ENCODE measurements at places on chromosomes 5 and 9.
A peak's percentile ranks its signal among the peaks of the same experiment; 100 is the strongest.

DNA sequence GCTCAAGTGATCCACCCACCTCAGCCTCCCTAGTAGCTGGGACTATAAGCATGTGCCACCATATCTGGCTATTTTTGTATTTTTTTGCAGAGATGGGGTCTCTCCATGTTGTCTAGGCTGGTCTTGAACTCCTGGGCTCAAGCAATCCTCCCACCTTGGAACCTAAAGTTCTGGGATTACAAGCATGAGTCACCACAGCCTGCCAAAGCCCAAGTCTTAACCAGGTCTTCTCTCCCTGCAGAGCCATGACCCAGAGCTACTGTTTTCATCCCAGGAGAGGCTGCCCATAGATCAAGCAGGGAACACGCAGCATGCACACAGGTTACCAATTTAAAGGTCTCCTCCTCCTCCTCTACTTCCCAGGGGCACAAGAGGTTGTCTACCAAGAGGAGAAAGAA is 29.7 kb downstream of the PCDHGC5 start:
- DNase-seq, result no peak

DNA sequence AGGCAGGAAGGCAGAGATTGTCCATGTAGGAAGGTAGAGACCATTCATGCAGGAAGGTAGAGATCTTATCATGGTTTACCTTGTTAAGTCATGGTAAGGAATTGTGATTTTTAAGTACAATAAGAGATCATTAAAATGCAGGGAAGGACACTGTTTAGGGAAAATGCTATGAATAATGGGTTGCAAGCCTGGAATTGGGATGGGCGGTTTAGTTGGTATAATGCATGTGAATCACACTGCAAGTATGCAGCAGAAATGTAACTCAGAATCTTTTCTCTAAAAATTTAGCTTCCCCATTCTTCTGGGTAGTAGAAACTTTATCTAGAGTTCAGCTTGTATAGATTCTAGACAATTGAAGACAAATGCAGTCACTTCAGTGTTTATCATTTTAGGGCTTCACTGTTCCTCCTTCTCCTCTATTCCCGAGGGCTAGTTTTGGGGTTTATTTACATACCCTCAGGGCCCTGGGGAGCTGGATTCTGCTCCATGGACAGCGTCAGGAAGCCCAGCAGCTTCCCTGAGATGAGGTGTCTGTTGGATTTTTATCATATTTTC is 212.0 kb downstream of the SREK1 start:
- no peak for DNase-seq

GRCh38 chr5:164581889-164582288 is 1076.5 kb downstream of the MAT2B start:
- DNase-seq, result no peak

- DNase-seq, result no peak
Observed at GRCh38 chr5:92887254-92887653, 693.8 kb downstream of the NR2F1-AS1 start.

DNA sequence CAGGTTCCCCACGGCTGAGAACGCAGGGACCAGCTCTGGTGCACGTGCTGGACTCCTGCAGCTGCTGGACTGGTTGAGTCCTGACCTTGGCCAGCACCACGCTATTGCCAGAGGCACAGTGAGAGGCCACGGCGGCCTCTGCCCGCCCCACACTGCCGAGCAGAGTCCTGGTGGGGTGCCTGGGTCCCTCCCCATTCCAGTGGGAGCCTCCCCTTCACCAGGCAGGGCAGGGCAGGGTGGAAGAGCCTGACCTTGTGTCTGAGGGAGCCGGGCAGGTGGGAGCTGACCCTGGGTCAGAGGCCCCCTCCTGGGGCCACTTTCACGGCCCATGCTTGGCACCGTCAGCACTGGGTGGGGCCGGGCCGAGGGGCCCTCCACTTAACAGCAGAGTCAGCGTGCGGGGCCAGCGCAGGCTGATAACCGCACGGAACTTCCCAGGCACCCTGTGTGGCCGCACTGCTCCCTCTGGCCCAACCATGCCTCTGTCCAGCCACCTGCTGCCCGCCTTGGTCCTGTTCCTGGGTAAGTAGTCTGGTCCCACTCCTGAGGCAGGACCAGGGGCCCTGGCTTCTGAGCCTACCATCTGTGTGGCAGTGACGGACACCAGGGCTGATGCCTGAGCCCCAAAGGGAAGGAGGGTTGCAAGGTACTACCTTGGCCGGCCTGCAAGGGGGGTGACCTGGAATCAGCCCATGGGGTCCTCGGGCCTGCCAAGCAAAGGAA is at the start of gene MAMDC4:
TSS of gene MAMDC4 (plus strand) at position 406 of the 723 bp plus-strand sequence. CDS start at position 477, 71 bp downstream.
- DNase-seq, result no peak

DNA sequence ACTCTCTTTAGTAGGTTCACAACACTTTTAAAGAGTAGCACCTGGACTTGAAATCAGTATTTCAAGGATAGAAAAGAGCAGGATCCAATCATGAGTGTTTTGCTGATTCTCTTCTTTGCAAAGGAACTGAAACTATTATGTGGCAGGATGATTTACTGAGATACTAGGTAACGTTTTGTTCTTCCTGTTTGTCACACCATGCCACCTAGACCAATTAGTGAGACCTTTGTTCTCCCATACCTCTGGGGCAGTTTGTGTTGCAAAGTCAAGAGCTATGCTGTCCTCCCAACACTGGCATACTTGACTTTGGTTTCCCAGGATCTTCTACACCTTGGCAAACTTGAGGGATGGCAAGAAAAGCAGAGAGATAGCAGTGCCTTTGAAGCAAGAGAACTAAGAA is 43.4 kb downstream of the PPP1R2B start:
- peak; percentile 86 for DNase-seq

DNA sequence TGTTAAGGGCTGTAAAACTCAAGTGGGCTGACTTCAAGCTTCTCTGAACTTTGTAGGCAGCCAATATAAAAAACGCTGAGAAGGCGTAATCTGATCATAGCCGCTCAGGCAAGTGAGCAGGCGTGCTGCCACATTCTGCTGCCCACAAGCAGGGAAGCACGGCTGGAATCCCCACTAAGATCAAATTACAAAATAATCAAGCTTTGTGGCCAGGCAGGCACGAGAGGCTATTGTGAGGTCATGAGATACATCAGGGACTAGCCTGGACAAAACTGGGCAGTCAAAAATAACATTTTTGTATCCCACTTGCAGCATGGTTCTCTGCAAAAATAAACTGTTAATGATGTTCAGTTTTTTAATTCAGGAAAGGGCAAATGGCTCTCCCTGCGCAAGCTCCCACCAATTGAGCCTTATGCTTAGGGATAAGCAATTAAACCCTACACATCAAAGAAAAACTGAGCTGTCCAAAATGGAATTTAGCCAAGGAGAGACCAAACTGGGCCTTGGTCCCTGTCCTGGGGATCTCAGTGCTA is 64.0 kb downstream of the POU5F2 start:
- DNase-seq, result no peak

DNA sequence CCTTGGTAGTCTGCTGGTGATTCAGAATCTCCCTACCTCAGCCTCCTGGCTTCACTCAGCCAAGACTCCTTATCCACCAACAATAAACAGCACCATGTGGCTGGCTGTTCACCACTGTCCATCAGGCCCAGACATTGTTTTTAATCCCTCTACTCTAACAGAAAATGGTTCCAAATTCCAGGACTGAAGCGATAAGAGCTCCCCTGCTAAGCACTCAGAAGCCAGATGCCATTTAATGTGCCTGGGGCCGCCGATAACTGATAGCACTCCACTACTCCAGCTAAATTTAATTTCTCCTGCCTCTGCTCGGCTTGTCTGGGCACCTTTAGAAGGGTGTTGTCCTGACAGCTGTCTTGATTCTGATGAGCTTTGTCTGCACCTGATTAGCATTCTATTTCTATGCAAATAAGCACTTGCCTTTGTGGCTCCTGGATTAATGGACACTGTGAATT is 47.1 kb downstream of the ZNF622 start:
- DNase-seq, result no peak

DNA sequence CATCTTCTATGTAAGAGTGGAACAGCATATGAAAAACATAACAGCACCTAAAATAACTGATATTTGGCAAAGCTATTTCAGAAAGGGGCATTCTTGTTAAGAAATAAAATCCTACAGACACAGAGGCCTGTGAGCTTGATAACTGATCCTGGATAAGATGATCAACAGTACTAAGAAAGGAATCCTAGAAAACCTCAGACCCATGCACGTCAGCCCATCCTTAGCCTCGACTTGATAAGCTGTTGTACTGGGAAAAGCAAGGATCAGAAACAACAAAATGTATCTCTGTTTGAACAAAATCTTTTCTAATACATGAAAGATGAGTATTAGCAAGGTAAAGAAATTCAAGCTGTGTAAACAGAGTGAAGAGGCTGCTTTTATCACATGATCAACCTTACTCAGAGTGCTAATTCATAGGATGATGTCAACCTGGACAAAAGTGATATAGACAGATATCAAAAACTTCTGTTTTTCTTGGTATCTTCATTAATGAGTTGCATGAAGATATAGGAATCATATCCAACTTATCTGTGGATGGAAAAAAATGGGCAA is 15.2 kb downstream of the LIFR start:
- DNase-seq, result no peak

DNA sequence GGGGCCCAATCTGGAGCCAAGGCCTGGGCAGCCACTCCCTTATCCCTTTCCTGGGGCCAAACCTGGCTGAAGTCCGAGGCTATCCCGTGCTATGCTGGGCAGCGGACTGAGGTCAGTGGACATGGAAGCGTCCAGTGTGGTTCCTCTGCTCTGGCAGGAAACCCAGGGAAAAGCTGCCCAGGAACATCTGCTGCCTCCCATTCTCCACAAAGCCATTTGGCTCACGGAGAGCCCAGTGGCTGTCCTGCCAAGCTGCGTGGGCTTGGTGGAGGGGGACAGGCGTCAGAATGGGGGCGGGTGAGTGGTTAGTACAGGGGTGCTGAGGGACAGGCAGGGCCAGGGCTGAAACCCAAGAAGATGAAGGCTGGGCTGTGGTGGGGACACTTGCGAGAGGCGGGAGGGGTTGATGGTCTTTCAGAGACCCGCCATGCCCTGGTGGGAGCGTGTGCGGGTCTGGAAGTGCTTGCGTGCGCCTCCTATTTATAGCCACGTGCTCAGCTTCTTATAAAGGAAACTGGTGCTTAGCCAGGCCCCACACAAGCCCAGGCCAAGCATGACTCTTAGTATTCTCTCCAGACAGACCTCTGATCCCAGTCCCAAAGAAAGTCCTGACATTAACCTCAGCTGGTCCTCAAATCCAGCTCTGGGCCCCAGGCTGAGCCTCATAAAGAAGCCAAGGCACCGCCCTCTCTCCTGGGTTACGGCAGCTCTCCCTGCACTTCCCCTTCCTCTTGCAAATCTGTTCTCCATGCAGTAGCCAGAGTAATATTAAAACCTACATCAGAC is 9.4 kb upstream of the SLC6A7 start:
- no peak for DNase-seq

- no peak for DNase-seq
Observed at GRCh38 chr5:169300468-169301385, at the start of gene SLIT3. Gene SLIT3, minus strand, starts transcription at chr5:169301139. Its CDS starts 430 bp downstream, at chr5:169300709.

DNA sequence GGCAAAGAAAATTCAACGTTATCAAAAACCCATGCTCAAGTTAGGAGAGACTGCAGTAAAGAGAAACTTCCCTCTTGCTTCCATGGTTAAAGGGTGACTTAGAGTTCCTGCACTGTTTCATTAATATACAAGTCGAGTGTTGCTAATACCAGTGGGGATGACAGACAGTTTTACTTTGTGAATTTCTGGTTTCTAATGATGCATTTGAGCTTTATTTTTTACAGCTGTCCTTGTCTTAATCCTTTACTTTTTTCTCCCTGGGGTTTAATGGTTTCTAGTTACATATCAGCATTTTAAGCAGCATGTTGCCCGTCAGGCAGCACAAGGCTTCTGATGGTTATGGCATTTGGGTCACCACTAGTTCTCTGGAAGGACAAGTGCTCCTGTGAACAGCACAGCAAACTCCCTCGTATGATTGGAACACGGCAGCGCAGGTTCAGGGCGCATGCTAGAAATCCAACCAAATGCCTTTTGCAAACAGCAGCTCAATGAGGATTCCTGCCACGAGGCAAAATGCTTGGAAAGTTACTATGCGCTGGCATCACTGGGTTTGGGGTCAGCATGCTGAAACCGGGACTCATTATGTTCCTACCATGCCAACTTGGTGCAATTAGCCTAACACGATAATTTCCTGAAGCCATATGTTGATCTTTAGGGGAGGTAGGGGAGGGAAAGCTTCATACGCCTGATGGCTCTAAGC is 463.8 kb downstream of the BNC2 start:
- no peak for DNase-seq

- no peak for DNase-seq
Observed at GRCh38 chr5:10229306-10230048, 20.2 kb downstream of the ATPSCKMT start.

DNA sequence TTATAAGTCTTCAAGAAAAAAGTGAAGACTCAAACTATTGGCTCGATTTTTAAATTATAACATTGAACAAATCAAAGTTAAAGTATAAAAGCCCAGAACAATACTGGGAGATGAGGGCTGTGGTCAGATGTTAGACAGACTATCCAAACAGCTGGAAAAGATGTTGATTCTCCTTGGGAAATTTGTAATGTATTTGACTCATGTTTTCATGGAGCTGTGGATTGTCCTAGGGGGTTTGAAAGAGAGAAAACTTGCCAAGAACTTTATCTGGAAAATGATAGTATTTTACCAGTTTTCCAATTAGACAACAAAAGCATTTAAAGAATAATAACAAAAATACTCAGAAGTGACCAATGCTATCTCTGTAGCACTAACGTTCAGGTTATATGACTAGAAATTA is 339.2 kb downstream of the ARL15 start:
- DNase-seq, result no peak

DNA sequence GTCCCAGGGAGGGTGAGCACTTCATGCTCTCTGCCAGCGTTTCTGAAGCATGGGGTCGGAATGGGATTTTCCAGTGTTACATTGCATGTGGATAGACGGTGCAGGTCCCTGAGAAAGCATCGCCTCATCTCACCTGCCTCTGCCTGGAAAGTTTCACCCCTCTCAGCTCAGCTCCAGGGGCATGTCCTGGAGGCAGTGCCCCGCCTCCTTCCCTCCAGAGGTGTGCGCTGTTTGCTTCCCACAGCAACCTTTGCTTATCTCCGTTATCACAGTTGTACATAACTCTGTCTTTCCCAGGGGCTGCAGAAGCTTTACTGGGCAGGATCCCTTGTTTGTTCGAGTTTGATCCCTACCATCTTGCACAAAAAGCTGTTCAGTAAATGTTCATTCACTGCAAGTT is 10.7 kb upstream of the CREBRF start:
- DNase-seq, result no peak

DNA sequence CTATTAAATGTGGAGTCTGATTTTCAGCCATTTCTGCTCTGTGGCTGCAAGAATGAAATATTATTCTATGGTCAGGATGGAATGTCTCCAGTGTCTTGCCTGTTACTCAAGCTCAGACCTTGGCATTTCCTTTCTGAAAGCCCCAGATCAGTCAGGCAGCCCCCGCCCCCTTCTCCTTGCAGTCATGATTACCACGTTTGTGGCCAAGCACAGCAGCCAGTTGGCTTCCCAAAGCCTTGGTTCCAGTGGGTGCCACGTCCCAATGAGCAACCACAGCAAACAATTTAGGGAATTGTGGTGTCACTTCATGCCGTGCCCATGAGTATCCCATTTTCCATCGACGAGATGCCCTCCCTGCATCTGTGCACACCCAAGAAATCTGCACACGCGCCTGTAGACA is 9.7 kb upstream of the OBP2A start:
- no peak for DNase-seq

All from OCI-LY7 (cell line).